ENCODE measurements at places on chromosomes 7 and 10.

GRCh38 chr10:111739874-111740139, 443.8 kb downstream of the GPAM start:
- no peak for DNase-seq

DNA sequence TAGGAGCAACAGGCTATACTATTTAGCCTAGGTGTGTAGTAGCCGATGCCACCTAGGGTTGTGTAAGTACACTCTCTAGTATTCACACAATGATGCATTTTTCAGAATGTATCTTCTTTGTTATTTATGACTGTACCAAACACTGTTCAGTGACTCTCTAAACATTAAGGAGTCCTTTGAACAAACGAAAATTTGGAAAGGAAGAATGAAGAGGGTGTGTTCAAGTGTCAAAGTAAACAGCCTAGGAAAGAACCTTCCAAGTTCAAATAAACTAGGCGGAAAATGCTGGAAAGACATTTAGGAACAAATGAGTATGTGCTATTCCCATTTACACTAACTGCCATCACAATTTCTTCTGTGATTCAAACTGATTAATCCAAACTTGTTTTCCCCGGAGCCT, 142.4 kb downstream of the CHCHD3 start:
- DNase-seq: no peak

- no peak for DNase-seq
Measured at GRCh38 chr10:23968301-23968700, 240.6 kb upstream of the KIAA1217 start.

DNA sequence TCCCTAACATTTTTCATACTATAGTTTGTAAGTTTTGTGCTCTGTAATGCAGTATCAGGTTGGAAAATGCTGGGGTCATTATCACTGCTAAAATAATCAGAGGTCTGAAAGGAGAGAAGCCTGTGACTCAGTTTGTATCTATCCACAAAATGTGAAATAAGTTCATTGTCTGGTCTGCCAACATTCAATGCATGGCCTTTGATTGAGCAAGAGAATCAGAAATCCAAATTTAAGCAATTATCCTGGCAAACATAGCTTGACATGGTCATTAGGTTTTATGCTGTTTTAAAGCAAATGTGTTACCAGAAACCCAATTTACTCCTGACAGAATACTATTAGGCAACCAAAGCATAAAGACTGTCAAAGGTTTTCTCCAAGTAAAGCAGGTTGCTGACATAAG, 709.7 kb upstream of the SEMA3D start:
- DNase-seq: no peak

DNA sequence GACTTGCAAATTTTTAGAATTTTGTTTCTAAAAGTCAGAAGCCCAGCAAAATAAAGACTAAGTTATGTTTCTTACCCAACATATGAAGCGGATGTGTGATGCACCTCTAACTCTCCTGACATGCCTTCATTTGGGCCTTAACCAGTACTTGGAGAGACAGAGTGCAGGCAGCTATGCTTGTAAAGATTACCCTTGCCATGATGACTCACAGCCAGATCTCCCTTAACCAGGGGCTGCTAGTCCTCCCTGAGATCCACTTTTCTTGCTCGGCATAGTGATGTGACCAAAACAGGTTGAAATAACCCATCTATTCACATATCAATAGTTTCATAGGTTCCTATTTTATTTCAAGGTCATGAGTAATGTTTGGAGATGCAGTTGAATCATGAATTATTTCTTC, 43.6 kb downstream of the PPP1R3A start:
- no peak for DNase-seq

DNA sequence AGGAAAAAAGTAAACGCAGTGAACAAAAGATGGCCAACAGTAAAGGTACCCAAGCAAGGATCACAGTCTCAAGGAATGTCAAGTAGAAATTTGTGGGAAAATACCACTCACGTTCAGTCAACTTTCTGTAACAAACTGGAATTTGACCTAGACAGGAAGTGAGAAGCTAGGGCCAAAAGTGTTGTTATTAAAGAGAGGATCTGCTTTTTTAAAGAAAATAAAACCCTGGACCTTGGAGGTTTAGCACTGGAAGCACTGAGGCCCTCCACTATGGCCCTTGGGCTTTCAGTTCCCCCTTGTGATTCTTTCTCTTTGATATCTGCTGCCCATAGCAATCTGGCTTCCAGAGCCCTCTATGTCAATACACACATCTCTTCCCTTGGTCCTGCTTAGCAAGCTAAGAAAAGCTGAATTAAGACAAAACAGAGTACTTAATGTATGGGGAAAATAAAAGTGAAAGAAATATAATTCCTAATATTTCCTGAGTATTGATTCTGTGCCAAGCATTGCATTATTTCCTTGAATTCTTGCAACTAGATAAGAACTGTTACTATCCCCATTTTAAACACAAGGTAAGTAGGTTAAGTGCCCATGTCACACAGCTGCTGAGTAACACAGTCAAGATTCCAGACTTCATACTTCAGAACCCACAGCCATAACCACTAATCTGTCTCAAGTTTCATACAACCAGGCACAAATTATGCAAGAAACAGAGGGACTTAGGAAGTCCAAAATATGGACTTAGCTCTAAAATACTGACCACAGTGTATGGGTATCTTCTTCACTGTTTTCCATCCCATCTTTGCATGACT, 2.6 kb upstream of the ZNF438 start:
- DNase-seq: no peak

DNA sequence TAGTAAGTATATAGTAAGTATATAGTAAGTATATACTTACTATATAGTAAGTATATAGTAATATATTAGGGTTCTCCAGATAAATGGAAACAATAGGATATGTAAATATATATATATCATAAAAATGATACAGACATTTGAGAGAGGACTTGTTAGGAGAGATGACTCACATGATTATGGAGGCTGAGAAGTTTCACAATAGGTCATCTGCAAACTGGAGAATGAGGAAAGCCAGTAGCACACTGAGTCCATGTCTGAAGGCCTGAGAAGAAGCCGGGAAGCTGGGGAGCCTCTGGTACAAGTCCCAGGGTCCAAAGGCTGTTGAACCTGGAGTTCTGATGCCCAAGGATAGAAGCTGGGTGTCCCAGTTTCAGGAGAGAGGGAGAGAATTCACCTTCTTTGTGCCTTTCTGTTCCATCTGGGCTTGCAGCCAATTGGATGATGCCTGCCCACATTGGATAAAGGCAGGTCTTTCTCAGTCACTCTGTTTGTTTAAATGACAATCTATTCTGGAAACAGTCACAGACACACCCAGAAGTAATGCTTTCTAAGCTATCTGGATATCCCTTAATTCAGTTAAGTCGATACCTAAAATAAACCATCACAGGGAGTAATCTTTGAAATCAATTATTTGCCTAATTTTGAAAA, 205.5 kb upstream of the CDC14C start:
- DNase-seq: no peak

- DNase-seq: no peak
Measured at GRCh38 chr10:130016993-130017630, 53.0 kb upstream of the EBF3 start.

GRCh38 chr10:111207500-111207899, 130.7 kb downstream of the ADRA2A start:
- no peak for DNase-seq

DNA sequence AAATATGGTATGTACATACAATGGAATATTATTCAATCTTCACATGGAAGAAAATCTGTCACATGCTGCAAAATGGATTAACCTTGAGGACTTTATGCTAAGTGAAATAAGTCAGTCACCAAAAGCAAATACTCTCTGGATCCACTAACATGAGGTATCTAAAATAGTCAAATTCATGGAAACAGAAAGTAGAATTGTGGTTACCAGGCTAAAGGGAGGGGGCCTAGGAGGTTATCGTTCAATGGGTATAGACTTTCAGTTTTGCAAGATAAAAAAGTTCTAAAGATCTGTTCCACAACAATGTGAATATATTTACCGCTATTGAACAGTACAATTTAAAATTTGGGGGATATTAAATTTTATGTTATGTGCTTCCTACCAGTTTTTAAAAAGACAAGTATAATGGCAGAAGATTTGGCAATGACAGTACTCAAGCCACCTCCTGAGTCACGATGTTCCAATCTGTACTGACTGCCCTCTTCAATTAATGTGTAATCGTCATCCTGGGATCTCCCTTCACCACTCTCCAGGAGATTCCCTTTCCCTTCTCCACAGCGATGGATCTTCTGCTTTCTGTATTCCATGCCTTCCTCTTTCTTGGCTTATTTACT, 32.3 kb upstream of the IL6 start:
- no peak for DNase-seq

- DNase-seq: no peak
Measured at GRCh38 chr10:61804414-61804813, 97.1 kb upstream of the ARID5B start.

DNA sequence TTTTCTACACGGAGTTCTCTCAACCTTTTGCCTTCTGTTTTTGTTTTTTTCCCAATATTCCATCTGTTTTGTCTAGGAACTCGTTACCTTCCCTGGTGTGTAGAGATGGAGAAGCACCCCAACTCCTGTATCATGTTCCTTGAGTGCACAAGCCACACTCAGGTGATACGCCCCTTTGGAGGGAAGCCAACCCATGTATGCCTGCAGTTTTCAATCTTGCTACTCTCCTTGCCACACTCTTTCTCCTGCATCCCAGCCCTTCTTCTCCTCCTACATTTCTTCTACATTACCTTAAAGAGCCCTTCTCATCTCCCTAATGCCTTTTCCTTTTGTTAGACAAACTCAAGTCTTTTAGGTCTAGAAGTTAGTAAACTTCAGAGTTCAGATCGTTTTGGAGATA, 10.2 kb upstream of the SP4 start:
- no peak for DNase-seq

DNA sequence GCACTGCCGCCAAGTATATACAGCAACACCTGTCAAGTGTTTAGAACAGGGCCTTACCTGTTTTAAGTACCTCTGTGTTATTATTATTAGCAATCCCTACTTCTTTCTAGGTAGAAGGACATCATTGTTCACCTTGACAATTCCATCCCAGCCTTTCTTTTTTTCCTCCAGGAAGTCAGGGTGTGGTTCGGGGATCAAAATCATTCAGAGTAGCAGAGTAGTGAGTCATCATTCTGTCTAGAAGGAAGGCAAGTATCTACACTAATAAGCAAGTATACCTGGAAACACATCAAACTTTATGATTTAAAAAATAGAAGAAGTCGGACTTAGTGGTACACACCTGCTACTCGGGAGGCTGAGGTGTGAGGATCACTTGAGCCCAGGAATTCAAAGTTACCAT, 25.5 kb upstream of the CAPZA2 start:
- DNase-seq: no peak

DNA sequence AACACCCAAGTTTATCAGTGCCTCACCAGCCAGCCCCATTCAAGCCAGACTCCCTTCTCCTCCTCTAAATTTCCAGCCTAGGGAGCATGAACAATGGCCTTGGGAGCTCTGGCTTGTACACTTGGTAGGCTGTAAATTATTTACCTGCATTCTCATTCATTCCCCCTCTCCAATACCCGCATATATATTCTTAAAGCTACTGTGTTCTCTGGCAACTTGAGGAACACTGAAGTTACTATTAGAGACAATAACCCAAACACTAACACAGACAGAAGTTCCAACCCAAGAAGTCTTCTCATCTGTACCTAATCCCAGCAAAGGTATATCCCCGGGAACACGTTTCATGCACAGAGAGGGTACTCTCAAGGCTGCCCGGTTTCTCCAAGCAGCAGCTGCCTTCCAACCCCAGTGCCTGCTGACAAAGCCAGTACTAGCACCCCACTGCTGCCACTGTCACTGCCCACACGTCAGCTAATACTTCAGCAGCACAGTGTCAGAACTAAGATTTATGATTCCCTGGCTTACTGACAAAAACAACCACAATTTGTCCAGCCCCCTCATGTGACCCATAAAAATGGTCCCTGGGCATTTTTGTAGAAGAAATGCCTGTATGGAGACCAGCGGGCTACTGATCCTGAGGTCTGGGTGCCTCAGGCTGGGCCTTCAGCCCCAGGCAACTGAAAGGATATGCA, 3.1 kb downstream of the WDR91 start:
- DNase-seq: no peak

GRCh38 chr10:51397244-51397643, 302.2 kb downstream of the CSTF2T start:
- no peak for DNase-seq

- DNase-seq: no peak
Measured at GRCh38 chr7:151839451-151839921, 37.4 kb downstream of the PRKAG2 start.

GRCh38 chr10:76040107-76040829, 608.8 kb downstream of the LRMDA start:
- DNase-seq: no peak

- no peak for DNase-seq
Measured at GRCh38 chr10:59373071-59373470, 10.7 kb upstream of the FAM13C start.

- DNase-seq: no peak
Measured at GRCh38 chr7:121876656-121877500, 3.9 kb downstream of the PTPRZ1 start.

DNA sequence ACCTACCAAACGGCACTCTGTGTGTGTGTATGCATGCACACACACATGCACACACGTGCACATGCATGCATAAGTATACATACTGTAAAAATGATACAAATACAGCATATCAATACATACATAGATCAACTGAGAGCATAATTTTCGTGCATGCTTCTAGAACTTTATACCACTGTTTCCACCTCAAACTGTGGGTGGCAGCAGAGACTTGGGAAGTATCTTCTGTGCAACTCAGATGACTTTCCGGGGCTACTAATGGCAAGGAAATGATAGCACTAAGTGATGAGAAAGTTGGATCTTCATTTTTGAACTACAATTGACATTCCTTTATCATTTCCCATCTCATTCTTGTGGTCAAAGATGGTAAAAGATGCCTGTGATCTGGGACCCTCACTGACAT, 570.7 kb downstream of the REEP3 start:
- DNase-seq: no peak

DNA sequence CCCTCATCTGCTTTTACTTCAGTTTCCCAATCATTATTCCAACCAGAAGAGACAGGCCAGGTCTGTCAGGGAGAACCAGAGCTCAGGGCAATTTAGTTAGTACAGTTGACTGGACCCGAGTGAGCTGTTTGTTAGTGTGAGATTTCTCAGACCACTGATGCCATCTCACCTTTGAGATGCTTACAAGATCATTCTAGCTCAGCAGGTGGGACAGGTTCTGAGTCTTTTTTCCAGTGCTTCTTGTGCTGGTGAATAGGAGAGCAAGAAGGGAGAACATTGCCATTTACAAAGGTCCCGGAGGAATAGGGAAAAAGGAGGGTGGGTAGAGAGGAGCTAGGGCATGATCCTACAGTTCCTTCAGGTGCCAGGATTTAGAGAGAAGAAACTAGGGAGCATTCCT, 112.4 kb upstream of the IFRD1 start:
- no peak for DNase-seq

DNA sequence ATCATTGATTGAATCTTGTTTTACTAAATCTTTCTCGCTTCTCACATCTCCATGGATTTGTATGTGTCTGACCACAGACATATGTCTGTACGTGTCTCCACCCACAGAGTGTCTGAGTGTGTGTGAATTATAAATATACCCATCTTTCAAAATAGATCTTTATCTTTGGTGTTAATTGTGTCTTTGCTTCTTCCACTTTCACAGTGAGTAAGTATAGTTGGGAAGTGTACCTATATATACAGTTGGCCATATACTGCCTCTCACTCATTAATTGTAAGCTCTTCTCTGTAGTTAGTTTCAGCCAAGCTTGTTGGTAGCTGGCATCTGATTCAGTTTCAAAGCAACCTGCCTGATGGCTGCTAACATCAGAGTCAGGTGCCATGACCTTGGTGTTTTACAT, 18.4 kb downstream of the EEPD1 start:
- DNase-seq: no peak

GRCh38 chr7:141847996-141848395, 6.7 kb upstream of the PRSS37 start:
- no peak for DNase-seq

GRCh38 chr10:110858297-110858934, 13.3 kb upstream of the PDCD4 start:
- DNase-seq: no peak

Data from NCI-H446 treated with DMSO at 0.1 percent for 48 hours (cell line).